Urinary bladder (tissue), 4 donors: ENCODE measurements at places on chromosomes 4 and X. TPM values are rescaled to one million over a fixed set of nuclear protein-coding genes. Genes with fewer than 3 reads are reported as not detected.
A peak's percentile ranks its signal among the peaks of the same experiment; 100 is the strongest.

The MAGEB17 gene
- not detected for polyA plus RNA-seq

The HPSE gene
- 1.2 TPM for polyA plus RNA-seq

The SPANXN3 gene
- polyA plus RNA-seq: not detected

The FGFBP1 gene
- polyA plus RNA-seq: 0.16 TPM

The MAGEC1 gene
- not detected for polyA plus RNA-seq

The GRK4 gene
- 3.1 TPM for polyA plus RNA-seq

The UGT2B10 gene
- polyA plus RNA-seq: 0.09 TPM

The UCP1 gene
- not detected for polyA plus RNA-seq

The SHROOM2 gene
- 2.6 TPM for polyA plus RNA-seq

The SSX2B gene
- not detected for polyA plus RNA-seq

The SEL1L3 gene
- 10.8 TPM for polyA plus RNA-seq

DNA sequence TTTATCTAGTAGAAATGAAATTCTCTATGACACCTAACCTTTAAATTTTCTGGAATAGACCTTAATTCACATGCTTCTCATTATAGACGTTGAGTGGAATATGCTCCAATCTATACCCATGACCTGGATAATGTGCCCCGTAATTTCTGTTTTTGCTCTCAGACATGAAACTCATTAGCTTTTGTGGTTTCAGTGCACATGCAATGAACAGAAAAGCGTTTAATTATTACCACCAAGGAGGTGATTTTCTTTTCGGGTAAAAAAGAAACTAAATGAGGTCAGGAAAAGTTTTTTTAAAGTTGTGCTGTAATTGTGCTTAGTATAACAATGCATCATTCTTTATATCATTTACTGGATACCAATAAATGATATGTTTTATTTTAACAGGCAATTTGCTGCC is 1703.9 kb upstream of the TENM3 start:
- no peak for DNase-seq

DNA sequence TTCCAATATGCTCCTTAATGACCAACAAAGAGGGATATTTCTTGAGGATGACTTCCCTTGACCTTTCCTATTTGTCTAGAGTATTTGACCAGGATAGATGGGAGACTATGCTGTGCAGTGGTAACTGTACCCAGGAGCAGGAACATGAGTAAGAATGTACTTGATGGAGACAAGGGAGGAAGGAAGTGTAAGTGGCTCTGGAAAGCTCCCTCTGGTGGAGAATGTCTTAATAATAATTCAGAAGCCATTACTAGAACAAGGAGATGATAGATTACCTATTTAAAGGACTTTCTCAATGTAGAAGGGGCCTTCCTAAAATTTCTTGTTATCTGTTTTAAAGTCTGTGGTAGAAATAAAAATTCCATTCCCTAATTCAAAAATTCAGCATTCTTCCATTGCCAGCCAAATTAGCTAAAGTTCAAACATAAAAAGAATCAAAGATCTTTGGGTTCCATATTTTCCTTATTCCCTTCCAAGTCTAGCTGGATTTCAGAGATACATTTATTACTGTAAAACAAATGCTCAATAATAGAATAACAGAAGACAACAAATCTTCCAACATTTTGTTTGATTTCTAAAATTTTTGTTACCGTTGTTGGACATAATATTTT is 83.8 kb downstream of the GRID2 start:
- DNase-seq: no peak

DNA sequence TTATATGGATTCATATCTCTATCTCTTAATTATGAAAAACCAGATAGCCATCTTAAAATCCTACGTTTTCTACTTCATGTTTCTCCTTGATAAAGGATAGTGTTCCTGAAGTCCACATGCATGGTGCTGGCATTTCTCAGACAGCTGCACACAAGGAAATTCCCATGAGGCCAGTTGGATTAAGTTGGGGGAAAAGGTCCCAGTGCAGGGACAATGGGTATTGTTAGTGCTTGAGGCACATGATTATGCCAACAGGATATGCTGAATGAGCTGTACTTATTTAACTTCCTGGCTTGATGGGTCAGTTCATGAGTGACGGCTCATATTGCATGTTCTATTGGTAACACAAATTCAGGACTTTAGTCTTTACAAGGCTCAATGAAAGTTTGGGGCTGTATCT is 913.9 kb upstream of the NDST4 start:
- no peak for DNase-seq

DNA sequence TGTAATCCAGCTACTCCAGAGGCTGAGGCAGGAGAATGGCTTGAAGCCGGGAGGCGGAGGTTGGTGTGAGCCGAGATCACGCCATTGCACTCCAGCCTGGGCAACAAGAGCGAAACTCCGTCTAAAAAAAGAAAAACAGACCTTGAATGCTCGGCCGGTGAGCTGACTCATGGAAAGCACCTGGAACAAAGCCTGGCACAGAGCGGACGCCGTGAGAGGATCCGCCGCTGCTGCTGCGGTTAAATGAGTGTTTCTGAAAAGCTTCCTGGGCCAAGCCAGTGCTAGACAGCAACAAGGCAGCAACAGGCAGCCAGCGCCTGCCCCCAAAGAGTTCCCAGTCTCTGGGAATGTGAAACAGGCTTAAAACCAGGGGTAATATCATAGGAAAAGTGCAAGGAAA is 186.4 kb downstream of the AFAP1 start:
- no peak for DNase-seq

- no peak for DNase-seq
These were observed 552.6 kb downstream of the PCDH19 start for GRCh38 chrX:99857455-99857854.

DNA sequence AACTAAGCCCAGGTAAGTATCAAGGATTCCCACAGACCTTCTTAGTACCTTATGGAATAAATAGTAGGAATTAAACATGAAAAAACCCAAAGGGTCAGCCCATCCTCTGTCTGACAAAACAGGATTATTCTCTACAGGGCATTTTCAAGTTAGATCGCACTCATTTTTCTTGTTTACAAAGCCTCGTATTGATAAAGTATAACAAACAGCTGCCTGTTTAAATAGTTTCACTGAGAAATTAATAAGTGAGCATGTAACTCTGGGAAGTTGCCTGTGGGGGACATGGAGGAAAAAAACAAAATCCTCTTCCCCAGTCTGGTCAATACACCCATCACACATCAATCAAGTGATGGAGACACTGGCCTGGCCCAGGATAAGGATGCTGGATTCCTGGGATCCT is 48.5 kb downstream of the MAML3 start:
- no peak for DNase-seq

GRCh38 chrX:106802388-106803275 is at the start of gene TBC1D8B:
TSS of gene TBC1D8B (plus strand) at chrX:106802673. CDS start at chrX:106802854, 181 bp downstream.
- DNase-seq: peak; percentile 83

DNA sequence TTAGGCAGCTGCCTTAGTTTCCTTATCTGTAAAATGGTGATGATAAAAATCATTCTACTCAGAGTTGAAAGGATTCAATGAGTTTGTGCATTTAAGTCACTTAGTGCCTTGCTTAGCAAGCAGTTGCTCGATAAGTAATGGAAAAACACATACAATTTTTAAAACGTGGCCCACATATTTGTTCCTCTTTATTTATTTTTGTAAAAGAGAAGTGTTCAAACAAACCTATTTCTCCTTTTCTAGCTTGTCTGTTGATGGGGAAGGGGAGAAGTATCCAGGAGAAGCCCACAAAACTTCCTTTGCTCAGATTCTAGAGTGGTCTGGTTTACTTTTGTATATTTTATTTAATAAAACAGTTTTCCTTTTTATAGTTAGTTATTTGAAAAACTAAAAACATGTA is 3.3 kb upstream of the HPGDS start:
- DNase-seq: no peak

DNA sequence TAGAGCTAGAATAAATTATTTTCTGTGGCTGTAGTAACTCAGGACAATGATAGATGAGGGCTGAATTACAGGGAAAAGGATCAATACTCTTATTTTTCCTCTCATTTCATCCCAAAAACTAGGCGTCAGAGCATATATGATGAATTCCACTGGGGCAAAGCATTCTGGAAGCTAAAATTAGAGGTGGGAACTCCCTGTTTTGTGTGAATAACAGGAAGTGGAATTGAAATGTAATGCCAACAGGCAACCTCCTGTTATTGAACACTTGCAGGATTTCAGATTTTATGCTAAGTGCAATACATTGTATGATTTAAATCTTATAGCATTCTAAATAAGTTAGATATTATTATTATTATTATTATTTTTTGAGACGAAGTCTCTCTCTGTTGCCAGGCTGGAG is 20.9 kb downstream of the HSD17B11 start:
- no peak for DNase-seq

GRCh38 chr4:98565681-98566301 is 92.6 kb downstream of the TSPAN5 start:
- DNase-seq: no peak

DNA sequence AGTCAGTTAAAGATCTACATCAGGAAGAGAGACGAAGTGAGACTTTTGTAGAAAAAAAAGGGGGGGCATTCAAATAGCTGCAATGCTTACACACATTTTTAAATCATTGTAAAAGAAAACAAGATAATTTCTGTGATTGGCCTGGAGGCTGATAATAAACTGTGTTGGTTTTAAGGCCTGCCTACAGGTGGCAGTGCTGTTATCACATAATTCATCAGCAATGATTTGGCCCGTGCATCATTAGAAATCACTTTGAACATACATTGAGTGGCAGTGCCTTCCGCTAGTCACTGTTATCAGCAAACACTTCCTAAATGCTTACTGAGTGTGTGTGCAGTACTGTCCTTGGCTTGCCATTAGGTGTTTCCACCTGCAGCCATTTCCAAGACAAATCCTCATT is 831.9 kb downstream of the TRIML1 start:
- DNase-seq: no peak

DNA sequence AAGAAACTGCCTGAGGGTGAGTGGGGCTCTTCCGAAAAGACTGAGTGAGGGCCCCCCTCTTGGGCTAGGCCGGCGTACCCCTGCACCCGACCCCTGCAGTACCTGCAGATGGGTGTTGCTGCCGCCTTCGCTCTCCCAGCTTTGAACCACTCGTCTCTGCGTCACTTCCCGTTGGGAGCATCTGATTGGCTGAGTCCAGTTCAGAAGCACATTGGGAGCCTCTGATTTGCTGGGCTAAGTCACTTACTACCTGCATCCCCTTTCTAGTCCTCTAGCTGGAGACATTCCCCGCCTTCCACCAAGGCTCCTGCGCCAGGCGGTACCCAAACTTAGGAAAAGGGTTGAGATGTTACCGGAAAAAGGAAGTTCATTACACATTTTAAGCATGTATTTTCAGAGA is 20.4 kb upstream of the WWC2 start:
- no peak for DNase-seq

DNA sequence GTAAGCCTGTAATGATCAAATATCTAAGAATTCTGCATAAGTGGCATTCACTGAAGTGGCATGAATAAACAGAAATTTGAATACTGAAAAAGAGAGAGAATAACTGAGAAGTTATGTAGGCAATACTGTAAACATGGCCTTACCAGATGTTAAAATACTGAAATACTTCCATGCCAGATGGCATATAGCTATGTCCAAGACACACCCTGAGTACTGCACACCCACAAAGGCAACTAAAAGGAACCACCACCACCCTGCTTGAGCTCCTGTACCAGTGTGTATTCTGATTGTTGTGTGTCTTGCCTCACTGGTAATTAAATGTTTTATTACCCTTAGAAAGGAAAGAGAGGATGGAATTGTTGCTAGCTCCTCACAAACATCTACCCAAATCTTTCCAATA is 192.1 kb downstream of the ADAMTS3 start:
- DNase-seq: no peak

DNA sequence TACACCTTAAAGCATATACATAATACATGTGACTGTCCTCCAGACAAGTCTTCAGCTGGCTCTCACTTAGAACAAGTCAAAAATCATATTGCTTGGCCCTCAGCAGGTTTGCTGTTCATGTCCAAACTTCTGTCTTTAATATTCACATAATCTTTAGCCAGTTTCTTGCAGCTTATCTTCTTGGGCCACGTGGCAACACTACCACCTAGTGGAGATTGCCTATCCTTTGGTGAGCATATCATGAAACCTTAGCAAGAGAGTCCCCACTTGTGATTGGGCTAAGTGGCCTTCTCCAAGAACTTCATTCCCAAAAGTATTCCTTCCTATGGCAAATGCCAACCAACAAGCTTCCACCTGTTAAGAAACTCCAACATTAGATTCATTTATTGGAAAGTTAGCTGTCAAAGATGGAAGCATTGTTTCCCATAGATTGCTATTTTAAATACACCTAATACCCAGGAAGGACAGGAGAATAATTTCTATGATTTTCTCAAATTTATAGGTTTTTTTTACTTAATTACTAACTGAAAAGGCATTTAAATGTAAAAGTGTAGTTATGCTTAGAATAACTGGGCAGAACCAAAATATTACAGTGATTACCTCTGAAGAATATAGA is 231.9 kb upstream of the INTU start:
- DNase-seq: no peak
